GM03348 (cell line): ENCODE measurements at places on chromosomes 6 and 20.

DNA sequence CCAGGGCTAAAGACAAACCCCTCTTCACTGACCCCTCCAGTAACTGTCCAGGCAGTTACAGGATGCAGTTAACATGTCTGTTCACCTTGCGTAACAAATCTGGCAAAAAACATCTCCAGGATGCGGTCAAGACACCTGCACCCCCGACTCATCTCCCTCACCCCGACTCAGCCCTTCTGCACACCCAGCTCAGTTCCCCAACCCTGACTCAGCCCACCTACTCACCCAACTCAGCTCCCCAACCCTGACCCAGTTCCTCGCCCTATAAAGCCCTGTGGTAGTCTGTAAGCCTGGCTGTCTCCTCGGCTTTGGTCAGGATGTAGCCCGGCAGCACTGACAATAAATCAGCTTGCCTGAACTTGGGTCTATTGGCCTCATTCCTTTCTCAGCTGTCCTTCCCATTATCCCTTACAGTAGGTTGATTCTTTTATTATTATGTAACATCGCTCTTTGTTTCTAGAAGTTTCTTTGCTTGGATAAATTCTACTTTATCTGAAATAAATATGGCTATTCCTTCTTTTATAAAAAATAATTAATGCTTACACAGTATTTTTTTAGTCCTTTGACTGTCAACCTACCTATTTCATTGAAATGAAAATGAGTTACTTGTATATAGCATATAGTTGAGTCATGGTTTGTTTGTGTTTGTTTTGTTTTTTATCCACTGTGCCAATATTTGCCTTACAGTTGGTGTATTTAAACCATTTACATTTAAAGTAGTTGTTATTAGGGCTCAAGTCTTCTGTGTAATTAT, 12.9 kb upstream of the ADTRP start:
- no peak for DNase-seq

GRCh38 chr6:87766211-87766610, 64.2 kb upstream of the AKIRIN2 start:
- no peak for DNase-seq

GRCh38 chr6:159043251-159043650, 1.5 kb downstream of the TAGAP start:
- no peak for DNase-seq

- no peak for DNase-seq
These were observed 49.0 kb downstream of the SIM1 start for GRCh38 chr6:100415768-100416167.

GRCh38 chr6:51842804-51843378, 244.5 kb downstream of the PKHD1 start:
- no peak for DNase-seq

- peak; percentile 67 for DNase-seq
These were observed 59.7 kb upstream of the TMEM181 start for GRCh38 chr6:158500016-158500735.

- DNase-seq: no peak
These were observed 2.6 kb downstream of the PRR18 start for GRCh38 chr6:166305562-166306117.
